ENCODE measurements at places on chromosomes 7 and 10.

DNA sequence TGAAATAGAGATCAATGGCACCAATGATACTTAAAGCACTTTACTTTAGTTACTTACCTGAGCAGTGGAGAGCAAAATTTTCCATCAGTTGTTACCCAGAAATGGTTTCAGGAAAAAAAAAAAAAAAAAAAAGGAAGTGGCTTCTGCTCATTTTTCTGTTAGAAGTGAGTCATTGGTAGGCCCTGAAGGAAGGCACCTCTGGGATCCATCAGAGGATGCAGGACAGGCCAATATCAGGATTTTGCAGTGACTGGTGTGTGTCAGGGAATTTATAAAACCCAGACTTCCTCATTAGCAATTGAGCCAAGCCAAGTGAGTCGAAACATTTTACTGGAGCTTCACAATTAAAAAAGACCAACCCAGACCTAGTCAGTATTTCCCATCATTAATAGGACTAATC lies 2.3 kb upstream of the SMIM30 start:
- no peak for DNase-seq

DNA sequence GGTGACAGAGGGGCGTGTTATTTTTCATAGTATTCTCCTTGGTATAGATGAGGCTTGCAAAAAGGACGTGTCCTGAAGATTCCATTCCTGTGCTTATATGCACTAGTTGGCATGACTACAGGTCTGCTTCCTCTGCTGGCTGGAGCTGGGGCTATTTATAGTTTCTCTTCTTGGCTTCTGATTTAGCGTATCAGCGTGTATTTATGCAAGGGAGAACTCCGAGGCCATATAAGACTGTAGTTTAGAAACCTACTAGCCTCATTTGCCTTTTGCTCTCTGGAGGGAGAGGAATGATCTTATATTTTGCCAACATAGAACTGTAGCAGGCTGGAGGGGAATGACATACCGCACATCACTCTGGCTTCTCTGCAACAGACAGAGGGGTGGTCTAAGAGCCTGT lies 39.7 kb downstream of the CACNB2 start:
- DNase-seq: no peak

DNA sequence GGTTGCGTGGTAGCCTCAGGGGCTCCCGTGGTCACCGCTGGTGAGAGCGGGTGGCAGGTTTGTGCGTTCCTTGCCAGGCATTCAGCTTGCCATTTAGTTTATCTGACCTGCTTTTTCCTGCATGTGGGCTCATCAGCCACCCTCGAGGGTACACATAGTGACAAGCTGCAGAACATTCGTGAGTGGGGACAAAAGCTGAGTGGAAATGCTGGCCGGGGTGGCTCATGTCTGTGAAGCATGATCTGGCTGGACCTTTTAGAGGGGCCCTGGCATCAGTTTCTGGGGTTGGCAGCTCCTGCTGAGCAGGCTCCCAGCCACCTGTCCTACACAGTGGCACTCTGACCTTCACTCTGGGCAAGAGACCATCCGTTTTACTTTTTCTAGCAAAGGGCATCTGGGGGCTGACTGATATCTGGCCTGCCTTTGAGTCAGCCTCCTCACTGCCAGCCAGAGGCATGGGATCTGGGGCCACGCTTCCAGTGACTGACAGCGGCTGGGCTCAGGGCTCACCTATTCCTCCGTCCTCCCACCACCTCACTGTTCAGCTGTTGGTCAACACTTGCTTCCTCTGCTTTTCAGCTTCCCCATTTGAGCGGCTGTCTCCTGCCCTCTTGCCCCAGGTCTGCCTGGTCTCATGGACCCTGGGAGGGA lies 75.0 kb downstream of the LANCL2 start:
- DNase-seq: no peak

DNA sequence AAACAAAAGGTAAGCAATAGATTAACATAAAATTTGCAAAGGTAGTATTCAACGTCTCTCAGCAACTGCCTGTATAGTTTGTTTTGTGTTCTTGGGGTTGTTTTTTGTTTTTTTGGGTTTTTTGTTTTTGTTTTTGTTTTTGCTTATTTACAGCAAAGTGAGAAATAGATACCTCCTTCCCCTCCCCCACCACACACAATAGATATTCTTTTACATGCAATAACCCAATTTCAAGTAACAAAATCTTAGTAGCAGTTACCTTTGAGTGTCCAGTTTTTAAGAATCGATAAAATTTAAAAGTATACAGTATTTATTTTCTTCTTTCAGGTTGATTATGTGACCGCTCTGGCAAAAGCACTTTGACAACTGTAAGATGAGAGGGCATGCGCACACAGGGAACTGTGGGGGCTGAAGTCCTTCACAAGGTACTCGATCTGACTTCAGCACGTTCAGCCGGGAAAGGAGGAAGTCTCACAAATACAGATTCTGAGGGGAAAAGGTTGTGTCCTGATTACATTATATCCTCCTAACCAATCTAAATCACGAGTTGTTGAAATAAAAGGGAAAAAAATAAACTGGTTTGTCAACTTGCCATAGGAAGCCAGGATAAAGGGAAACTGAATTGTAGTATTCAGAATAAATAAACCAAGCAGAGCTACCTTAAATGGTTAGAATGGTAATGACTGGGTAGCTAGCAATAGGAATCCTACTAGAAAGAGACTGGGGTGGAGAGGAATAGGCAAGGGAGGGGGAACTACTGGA lies 47.8 kb downstream of the CPEB3 start:
- no peak for DNase-seq

- no peak for DNase-seq
Measured at GRCh38 chr7:113040849-113041248, 45.8 kb downstream of the GPR85 start.

- no peak for DNase-seq
Measured at GRCh38 chr7:156989766-156990535, 20.5 kb downstream of the MNX1 start.

GRCh38 chr7:83824214-83824613 lies 175.3 kb upstream of the SEMA3E start:
- DNase-seq: no peak

DNA sequence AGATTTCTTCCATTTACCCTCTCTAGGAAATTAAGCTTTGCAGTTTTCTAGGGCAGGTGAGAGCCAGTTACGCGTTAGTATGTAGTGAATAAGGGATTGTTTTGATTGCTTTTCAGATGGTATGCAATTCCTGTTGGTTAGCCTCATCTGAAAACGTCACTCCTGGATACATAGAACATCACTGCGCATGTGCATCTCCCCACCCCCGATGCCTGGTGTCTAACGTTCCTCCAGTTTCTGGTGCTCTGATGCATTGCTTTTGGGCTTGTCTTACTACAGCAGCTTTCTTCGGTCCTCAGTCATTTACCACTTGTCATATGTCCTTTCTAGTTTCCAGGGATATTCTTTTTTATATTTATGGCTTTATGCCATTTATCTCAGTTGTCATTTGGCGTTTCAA lies 22.5 kb downstream of the MLLT10 start:
- DNase-seq: no peak

- DNase-seq: no peak
Measured at GRCh38 chr10:93907059-93907458, 13.3 kb downstream of the SLC35G1 start.

GRCh38 chr10:6182454-6183098 lies 20.2 kb upstream of the PFKFB3 start:
- DNase-seq: no peak

Measured in stimulated activated CD4-positive, alpha-beta T cell treated with anti-CD3 and anti-CD28 coated beads, Interleukin-4, amount 100 ng/mL, for 48 hours (primary cell).